ENCODE measurements at places on chromosomes 4 and X. TPM values are rescaled to one million over a fixed set of nuclear protein-coding genes. Genes with fewer than 3 reads are reported as not detected.

PLS3 gene
- total RNA-seq, result 542 TPM

TLL1 gene
- 7.4 TPM for total RNA-seq

POU4F2 gene
- total RNA-seq, result not detected

GRID2 gene
- total RNA-seq, result not detected

XG gene
- 0.09 TPM for total RNA-seq

ADGRL3 gene
- 4.3 TPM for total RNA-seq

FAT4 gene
- 42.5 TPM for total RNA-seq

IBSP gene
- not detected for total RNA-seq

SERTM2 gene
- total RNA-seq, result not detected

STARD8 gene
- total RNA-seq, result 6.1 TPM

COL25A1 gene
- total RNA-seq, result 4.6 TPM

CETN2 gene
- total RNA-seq, result 26.0 TPM

Measured in endothelial cell of coronary artery (primary cell).